ENCODE measurements at places on chromosomes 7 and 10.
A peak's percentile ranks its signal among the peaks of the same experiment; 100 is the strongest.

GRCh38 chr7:77877791-77878190, 79.2 kb downstream of the PHTF2 start:
- DNase-seq = no peak

- DNase-seq = no peak
Measured at GRCh38 chr10:29628311-29628710, 6.5 kb downstream of the SVIL start.

DNA sequence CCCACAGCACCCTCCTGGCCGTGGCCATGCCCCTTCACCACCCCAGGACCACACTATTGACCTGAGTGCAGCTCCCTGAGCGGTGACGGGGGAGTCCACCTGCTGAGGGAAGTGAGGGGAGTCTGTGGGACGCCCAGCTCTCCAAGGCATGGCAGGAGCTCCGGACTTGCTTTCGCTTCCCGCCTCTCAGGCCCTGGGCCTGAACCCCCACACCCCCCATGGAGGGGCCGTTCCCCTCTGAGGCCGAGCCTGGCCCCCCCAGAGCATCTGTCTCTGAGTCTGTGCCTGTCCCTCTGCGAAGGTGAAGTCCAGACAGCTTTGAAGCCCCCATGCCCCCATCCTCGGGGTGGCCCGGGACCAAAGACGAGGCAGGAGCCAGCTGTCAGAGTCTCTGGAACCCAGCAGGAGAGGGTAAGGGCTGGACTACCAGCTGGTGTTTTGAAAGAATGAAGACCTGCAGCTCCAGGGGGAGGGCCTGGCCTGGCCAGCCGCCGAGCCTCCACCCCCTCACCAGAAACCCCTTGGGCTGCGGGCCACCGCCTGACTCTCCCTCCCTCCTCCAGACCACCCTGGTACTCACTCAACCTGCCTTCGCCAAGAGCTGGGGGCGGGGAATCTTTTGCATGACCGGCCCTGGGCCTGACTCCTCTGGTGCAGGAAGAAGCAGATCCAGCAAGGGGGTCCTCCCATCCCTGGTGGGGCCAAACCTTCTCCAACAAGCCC, 114.0 kb downstream of the PDGFA start:
- peak; percentile 79 for DNase-seq

GRCh38 chr7:116859323-116859722, 3.1 kb upstream of the CAPZA2 start:
- DNase-seq = no peak

GRCh38 chr10:12561720-12562119, 212.4 kb downstream of the CAMK1D start:
- DNase-seq = no peak

GRCh38 chr10:11866199-11866925, 43.2 kb downstream of the PROSER2 start:
- DNase-seq = no peak

GRCh38 chr10:4202938-4203337, 417.9 kb upstream of the KLF6 start:
- DNase-seq = no peak

DNA sequence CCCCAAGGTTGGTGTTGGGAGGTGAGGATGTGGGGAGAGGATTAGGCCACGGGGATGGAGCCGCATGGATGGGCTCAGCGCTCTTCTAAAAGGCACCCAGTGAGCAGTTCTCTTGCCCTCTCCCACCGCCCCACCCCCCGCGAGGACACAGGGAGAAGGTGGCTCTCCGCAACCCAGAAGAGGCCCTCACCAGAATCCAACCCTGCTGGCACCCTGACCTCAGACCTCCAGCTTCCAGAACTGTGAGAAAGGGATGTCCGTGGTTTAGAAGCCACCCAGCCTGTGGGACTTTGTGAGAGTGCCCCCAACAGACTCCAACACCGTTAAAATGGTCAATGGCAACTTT, 242.8 kb upstream of the PPP2R2D start:
- DNase-seq = no peak

DNA sequence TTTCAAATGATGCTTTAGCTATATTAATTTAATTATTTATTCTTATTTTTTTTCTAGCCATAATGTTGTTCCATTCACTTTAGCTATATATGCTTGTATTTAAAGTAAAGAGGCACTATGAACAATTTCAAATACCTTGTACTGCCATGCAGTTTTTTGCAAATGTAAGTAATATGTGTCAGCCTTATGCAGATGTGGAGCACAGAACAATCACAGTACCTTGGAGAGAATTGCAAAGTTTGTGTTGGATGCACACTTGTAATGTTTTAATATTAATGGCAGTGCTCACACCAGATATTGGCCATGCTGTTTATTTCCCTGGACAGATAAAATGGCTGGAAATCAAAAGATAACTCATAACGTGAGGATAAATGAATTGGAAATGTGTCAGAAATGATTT, 663.5 kb upstream of the SEMA3D start:
- no peak for DNase-seq

GRCh38 chr10:133254421-133255120, 16.9 kb downstream of the VENTX start:
- no peak for DNase-seq

DNA sequence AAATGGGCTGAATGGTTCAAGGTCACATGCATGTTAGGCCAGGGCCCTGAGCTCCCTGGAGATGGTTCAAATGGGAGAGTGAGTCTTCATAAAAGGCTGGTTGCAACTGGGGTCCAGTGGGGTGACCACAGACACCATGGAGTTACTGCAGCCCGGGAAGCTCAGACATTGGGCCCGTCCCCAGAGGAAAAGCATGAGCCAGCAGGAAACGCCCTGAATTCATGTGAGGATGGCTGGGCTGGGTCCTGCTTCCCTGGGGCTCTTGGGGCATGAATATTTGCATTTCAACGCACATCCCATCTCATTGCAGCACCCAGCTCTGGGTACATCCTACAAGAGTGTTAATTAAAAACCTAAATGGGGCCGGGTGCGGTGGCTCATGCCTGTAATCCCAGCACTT, 549.0 kb downstream of the TCERG1L start:
- DNase-seq = no peak

DNA sequence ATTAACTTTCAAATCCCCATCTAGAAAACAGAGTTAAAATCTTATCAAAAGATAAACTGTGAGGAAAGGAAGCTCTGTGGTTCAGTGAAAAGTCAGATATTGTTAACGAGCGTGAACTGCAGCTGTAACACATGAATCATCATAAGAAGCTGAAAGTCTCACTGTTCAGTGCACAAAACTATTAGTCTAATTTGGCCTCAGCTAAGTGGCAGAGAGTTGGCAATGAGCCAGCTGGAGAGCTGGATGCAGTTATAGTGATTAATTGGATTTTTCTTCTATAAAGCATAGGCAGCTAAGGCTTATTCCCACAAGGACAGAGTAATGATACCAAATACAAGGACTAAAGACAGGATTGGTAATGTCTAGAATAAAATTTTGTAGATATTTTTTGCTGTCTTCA, 101.1 kb upstream of the ABCB5 start:
- no peak for DNase-seq

- no peak for DNase-seq
Measured at GRCh38 chr7:6623589-6624245, 8.3 kb downstream of the ZNF853 start.

DNA sequence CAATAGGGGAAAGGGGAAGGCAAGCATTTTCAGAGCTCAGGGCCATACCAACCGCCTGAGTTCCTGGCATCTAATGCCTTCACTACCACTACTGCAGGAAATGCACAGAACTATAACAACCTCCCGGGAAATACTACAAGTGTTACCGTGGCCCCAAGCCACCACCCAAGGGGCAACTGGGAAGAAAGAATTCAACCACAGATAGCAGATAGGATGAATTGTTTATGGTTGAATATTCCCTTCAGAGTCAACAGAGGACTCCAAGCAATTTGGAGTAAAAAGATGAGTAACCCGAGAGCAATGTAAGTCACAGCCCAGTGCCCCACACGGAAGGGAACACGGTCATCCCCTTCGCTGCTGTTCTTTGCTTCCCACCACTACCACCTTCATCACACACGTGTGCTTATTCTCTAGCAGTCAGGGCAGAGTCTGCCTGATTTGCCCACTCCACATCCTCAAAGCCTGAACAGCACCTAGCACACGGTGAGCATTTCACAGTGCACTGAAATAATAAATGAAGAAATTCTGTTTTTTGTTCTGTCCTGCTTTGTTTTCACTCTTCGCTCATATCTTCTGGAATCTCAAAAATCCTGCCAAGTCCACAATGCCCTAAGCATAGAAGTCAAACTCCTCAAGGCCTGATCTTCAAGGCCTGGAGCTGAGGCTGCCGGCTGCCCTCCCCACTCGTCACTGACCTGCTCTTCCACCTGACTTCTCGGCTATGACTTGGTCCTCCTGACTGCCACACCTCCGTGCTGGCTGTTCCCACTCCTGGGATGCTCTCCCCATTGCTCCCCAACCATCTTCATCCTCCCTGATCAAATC, 221.1 kb downstream of the KCNMA1 start:
- DNase-seq = no peak

DNA sequence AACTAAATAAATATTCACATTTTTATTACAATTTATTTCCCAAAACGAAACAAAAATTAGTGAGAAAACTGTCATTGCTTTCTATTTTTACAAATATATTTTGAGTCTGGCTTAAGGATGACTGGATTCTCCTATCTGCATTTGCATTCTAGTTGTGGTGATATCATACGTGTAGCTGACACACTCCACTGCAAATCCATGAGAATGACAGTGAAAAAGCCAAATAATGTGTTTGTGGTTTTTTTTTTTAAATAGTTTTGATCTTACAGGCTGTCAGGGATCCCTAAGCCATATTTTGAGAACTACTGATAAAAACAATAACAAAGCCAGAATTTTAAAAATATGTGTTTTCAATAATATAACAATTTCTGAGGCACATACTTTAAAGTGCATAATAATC, 5.8 kb upstream of the STAMBPL1 start:
- DNase-seq = no peak

- DNase-seq = no peak
Measured at GRCh38 chr10:12975266-12975665, 26.2 kb downstream of the CCDC3 start.

DNA sequence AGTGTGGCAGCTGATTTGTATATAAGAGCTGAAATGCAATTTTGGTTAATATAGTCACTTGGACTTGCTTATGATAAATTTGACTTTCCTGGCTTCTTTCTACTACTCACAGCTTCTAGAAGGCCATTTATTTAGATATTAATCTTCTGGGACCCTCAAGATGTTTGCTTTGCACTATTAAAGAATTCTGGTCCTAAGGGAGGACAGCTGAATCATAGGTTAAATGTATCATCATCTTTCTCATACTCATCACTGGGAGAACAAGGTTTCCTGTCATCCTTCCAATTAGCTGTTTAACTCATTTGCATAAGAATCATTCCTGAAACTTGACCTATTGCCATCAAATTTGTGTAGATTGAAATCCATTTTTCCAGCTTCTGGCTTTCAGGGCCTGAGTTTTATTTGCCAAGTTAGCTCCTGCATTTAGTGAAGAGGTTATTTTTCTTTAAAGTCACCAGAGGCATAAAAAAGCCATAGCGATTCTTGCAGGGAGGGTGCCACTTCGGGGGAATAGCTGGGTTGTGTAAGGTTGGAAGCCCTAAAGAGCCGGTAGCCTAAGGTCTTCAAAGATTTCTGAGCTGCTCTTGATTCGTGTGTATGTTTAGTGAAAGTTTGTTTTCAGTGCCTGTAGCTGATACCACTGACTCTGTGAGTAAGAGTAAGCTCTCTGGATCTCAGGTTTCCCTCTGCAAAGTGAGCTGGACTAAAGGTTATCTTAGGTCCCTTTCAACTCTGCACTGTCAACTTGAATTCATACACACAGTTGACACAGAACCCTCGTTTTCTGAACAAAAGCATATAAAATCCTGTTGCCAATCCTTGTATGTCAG, 4.3 kb downstream of the MAP3K8 start:
- DNase-seq = no peak
